SK-MEL-5 (cell line): ENCODE measurements at places on chromosomes 12 and 14. TPM values are rescaled to one million over a fixed set of nuclear protein-coding genes. Genes with fewer than 3 reads are reported as not detected.

DNA sequence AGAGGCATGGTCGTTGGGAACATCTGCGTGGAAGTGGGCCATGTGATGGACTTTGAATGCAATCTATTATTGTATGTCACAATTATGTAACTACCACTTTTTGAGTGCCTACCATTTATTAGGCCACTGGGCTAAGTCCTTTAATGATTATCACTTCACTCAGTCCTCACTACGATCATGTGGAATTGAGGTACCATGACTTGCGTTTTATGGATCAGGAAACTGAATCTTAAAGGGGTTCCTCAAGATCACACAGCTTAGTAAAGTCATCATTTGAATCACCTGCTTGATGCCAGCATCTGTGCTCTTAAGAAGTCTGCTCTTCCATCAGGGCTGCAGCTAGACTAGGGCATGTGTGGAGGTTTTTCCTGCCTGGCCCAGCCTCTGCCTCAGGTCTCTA is 136.7 kb downstream of the DAD1 start:
- no peak for DNase-seq

GRCh38 chr12:40738856-40739255 is 46.6 kb downstream of the CNTN1 start:
- DNase-seq: peak; percentile 88

DNA sequence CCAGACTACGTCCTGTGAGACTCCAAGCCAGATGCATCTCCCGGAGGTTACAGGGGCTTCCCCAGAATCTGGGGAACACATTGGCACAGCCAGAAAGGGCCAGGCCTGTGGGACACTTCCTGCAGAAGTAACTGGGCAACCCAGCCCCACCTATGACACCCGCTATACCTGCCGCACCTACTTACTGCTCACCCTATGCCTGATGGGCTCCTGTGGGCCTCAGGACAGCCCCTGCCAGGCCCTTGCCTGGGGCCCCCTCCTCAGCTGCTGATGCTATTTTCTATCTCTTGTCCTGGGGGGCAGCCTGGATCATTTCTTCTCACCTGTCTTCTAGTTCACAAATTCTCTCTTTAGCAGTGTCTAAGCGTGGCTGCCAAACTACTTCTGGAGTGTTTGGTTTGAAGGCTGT is 28.7 kb downstream of the JAG2 start:
- no peak for DNase-seq

The POTEM gene
- total RNA-seq: 0.16 TPM in 1 of 2 replicates, not detected in the other

The TIMELESS gene
- 7.7 and 10.1 TPM in 2 replicates for total RNA-seq

The CCNB1IP1 gene
- total RNA-seq: 81.2 and 82.5 TPM in 2 replicates

The ESR2 gene
- total RNA-seq: 0.03 and 0.11 TPM in 2 replicates
